HL-60 (cell line): ENCODE measurements at places on chromosomes 5 and 9.
A peak's percentile ranks its signal among the peaks of the same experiment; 100 is the strongest.

GRCh38 chr9:88270413-88270812, 117.8 kb upstream of the SPIN1 start:
- DNase-seq = no peak

GRCh38 chr5:126519637-126520592, 75.1 kb downstream of the ALDH7A1 start:
- DNase-seq = no peak

- DNase-seq = no peak
These were observed 55.9 kb upstream of the IL17B start for GRCh38 chr5:149435015-149435376.

- no peak for DNase-seq
These were observed 42.8 kb upstream of the EQTN start for GRCh38 chr9:27339661-27340284.

DNA sequence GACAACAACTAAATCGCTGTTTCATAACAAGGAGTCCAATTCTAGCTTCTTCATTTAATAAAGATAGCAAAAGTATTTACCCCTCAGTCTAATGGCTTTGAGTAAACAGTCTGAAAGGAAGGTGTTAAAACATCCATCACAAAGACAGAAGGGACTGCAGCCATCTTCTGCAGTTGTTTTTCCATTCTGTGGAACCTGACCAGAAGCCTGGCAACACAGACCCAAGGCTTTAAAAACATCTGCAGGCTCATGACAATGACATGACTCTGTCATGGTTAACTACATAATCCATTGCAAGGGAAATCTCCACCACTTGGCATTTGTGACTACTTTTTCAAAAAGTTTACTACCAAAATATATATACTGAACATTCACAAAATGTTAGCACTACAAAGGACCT, 51.9 kb downstream of the ELL2 start:
- DNase-seq = no peak

DNA sequence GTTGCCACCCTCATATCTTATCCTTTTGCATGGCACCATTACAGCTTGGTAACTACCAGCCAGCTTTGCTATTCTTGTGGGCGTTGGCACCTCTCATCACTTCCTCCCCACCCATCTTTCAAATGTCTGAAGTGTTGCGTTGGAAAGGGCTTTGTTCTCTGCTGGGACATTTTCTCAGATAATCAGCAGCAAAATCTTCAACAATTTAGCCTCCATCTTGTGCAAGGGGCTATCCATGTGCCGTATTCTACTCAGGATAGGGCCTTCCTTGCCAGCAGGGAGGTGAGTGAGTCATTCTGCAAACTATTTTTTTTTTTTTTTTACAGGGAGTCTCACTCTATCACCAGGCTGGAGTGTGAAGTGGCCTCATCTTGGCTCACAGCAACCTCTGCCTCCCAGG, 62.1 kb upstream of the NUDT12 start:
- DNase-seq = no peak

DNA sequence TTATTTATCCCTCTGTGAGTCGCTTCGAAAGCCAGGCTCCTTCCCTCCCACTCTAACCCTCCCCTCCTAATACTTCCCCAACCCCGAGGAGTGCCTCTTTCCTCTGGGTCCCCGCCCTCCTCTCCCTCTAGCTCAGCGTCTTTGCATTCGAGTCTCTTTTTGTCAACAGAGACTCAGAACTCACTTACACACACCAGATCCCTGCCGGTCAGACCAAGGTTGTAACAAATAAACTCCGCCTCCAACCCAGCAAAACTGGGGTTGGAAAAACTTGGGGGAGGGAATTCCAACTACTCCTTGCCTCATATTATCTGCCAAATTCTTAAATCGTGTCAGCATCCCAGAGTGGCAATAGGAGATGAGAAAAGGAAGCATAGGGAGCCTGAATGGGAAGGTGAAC, at the start of gene HTR1A:
Gene HTR1A (minus strand): TSS at position 167 of the 400 bp plus-strand sequence. CDS start 726 bp downstream, outside the sequence.
- no peak for DNase-seq

GRCh38 chr9:11931751-11932150, 761.4 kb upstream of the TYRP1 start:
- DNase-seq = no peak

DNA sequence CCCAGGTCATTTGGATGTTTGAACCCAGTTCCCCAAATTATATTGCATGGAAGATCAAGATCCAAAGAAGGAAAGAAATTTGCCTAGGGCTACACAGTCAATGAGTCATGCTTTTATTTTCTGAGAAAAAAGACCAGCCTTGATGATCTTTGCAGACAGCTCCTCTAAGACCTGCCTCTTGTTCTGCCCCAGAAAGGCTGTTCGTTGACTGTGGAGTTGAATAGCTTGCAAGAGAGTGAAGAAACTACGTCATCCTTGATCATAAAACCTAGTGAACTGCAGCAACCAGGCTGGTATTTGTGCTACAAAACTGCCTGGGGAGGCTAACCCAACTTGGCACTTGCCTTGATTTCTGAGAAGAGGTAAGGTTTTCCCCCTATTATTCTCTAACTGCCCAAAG, 263.9 kb downstream of the PAPPA start:
- no peak for DNase-seq

DNA sequence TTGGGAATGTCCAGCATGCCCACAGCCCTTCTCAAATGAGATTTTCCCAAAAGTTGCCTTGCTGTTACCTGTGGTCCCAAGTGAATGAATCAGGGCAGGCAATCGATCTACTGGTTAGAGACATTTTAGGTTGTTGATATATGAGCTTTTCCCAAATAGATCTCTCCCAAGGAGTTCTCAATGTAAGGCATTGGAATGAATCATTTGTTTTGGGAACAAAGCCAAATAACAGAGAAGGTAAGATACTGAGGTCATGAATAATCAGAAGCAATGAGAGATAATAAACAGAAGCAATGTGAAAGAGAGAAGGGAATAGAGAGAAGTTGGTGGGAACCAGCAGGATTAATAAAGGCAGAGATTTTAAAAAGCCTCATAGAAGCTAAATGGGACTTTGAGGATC, 93.6 kb upstream of the FER start:
- no peak for DNase-seq

DNA sequence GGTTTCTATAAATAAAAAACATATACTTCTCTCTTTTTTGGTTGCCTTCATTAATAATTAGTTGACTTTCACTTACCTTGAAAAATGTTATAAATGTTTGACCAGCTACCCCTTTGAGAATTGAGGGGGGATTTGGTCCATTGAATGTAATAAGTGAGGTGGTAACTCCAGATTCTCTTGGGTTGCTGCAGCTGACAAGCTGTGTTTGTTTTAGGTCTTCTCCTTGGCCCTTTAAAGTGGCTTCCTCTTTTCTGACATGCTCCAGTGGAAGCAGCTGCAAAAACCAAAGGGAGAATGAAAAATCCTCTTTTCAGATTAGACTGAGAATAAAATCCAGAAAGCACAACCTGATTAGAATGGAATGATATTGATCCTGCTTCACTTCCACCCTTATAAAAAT, 410.5 kb downstream of the TMEM38B start:
- no peak for DNase-seq

DNA sequence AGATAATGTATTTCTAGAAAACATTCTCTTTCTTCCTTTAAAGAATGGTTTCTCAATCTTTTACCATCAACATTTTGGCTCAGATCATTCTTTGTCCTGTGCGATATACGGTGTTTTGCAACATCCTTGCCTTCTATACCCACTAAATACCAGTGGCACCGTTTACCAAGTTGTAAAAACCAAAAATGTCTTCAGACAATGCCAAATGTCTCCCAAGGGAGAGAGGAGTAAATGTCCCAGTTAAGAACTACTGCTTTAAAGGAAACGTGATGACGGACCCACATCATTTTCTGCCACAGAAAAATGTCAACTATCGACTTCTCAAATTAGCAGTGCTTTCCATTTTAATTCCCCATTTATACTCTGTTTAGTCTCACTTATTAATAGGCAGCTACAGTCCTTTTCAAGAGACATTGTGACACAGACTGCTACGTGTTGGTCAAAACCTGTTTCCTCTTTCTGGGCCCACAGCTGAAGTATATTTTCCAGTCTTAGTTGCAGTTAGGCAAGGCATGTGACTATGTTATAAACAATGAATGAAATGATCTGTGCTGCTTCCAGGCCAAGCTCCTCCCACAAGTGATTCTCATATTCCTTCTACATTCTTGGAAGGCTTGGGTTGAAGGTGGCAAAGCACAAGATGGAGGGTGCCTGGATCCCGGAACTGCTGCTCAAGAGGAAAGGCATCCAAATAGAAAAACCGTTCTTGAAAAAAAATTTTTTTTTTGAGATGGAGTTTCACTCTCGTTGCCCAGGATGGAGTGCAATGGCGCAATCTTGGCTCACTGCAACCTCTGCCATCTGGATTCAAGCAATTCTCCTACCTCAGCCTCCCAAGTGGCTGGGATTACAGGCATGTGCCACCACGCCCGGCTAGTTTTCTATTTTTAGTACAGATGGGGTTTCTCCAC, 8.8 kb downstream of the PRXL2C start:
- peak; percentile 84 for DNase-seq
